ENCODE measurements at places on chromosomes 2 and 18.

DNA sequence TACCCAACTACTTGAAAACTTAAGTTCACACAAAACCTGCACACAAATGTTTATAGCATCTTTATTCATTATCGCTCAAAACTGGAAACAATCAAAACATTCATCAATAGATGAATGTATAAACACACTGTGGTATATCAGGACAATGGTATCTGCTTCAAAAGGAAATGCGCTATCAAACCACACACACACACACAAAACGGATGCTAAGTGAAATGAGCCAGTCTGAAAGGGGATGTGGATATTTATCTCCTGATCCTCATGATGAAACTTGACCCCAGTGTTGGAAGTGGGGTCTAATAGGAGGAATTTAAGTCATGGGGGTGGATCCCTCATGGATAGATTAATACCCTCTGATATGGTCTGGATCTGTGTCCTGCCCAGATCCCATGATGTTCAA is 22.0 kb downstream of the PDCL3 start:
- DNase-seq, result no peak

GRCh38 chr2:31348618-31349017 is 65.9 kb downstream of the XDH start:
- no peak for DNase-seq

- DNase-seq, result no peak
Observed at GRCh38 chr18:59540346-59540745, 156.9 kb downstream of the CCBE1 start.

GRCh38 chr2:102034683-102035548 is 43.2 kb downstream of the IL1R2 start:
- no peak for DNase-seq

GRCh38 chr2:72210470-72210869 is 62.8 kb upstream of the CYP26B1 start:
- no peak for DNase-seq

DNA sequence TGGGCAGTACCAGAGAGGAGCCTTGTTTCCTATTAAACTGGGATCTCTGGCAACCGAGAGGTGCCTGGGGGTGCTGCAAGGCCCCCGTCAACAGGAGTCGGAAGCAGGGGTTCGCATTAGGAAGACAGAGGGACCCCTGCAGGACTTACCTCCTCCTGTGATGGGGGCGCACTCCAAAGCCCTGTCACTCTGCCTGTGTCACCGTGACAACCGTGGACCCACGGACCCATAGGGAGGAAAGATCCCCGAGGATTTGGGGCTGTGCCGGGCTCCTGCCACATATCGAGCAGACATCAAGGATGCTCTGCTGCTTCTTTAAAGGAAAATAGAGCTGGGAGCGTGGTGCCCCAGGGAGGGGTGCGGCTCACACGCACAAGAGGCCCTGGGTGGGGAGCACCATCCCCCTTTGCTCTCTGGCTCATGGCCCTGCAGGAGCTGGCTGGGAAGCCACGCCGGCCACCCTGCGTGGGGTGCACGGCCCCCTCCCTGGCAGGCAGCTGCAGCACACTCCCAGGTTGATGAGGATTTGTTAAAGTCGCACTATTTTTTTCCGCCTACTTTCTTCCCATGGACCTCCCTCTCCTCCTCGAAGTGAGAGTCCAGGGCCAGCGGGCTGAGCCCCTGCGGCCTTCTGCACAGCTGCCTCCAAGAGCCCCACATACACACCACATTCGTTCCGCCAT is 167.5 kb downstream of the TWIST2 start:
- no peak for DNase-seq

Measured in stimulated activated CD8-positive, alpha-beta memory T cell treated with anti-CD3 and anti-CD28 coated beads, Interleukin-15, amount 100 ng/mL, for 48 hours (primary cell).